SK-MEL-5 (cell line): ENCODE measurements at places on chromosomes 7 and 10.

- no peak for DNase-seq
Measured at GRCh38 chr7:30886608-30887011, 25.0 kb upstream of the AQP1 start.

DNA sequence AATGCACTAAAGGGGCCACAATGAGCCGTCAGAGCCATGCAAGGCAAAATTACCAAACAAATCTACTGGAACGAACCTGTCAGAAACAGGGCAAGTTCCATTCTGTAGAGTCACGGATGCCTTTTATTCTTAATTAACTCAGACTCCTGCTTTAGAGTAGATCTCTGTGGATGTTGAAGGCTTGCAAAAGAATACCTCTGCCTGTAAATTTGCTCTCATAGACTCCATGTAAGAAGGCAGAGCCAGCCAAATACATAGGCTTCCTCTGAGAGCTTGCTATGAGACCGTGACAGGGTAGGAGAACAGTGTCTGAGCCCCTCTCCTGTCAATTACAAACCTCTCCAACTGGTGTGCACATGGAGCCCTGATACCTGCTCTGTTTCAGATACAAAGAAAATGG lies 787.9 kb upstream of the POM121L12 start:
- DNase-seq, result no peak

- DNase-seq, result no peak
Measured at GRCh38 chr10:20132816-20133215, 316.6 kb downstream of the PLXDC2 start.

- no peak for DNase-seq
Measured at GRCh38 chr10:120570418-120570817, 113.4 kb downstream of the PLPP4 start.

GRCh38 chr10:30488316-30488715 lies 54.3 kb downstream of the MAP3K8 start:
- DNase-seq, result no peak

DNA sequence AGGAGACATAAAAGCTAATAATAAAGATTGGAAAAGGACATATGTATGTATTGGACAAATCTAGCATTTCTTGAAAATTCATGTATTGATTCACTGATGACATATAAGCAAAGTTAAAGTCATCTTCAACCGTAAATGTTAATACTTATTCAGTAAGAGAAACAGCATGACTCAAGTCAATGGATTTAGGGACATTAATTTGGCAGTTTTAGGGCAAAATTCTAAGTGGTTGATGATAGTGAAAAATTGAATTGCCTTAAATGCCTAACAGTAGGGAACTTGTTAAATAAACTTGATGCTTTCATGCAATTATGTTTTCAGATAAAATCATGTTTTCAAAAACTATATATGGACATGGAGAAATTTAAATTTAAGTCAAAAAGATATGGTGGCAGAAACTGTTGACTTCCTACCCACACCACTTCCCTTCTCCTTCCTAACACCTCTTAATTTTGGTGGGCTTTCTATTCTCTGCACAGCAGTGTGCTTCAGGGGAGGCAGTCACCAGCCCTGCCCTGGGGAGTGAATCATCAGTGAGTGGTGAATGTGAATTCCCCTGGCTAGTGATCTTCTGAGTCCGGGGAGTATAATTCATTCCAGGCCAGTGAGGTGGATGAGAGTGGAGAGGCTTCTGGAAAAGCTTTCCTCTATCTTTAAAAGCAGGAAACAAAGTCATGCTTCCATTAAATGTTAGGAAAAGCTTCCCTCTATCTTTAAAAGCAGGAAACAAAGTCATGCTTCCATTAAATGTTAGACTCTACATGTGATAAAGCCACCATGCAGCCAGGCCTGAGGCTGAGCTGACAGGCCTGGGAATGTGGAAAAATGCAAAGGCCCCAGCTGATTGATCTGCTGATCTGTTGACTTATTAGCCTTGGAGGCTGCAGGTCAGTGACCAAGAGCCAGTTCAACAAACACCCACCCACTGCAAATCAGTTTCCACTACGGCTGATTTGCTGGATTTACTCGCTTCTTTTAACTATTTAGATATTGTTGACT lies 25.2 kb upstream of the ITGB1 start:
- peak; percentile 66 for DNase-seq

DNA sequence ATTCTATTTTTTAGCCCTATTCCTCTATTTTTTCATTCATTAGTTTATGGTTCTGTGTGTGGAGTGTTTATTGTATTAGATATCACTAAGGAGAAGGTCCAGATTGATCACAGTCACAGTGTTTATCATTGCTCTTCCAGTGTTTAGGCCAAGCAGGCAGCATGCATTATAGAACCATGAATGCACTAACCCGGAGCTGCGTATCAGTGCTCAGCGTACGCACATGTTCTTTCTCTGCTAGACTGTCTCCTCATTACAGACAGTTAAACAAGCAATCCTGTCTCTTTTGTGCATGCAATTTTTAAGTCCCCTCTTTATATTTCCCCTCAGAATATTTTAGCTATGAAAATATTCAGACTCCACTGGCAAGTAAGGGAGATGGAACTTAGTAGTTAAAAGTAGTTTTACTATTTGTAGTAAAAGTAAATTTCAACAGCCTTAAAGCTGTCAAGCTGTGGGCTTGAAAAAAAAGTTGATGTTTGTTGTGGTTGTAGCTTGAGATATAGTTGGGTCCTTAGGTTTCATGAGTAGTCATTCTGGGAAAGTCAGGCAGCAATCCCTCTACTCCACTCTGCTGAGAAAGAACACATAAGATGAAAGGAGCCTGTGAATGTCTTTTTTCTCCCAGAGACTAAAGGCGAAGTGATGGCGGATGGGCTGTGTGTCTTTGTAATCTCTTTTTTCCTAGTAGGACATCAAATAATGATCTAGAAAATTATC lies 260.4 kb downstream of the CDK14 start:
- no peak for DNase-seq
